Activated naive CD8-positive, alpha-beta T cell treated with anti-CD3 and anti-CD28 coated beads, Interleukin-2, amount 50 U/mL, for 24 hours (primary cell): ENCODE measurements at places on chromosomes 3 and 15.

- peak overlapping the region; percentile 94 for H3K27ac ChIP-seq
- peaks cover 75% of the 10 kb centered on the region for H3K4me1 ChIP-seq
- DNase-seq, result peak; percentile 52
- no peaks in the 10 kb centered on the region for H3K27me3 ChIP-seq
Observed at GRCh38 chr3:101574388-101575112, 570 bp downstream of the PCNP start.

DNA sequence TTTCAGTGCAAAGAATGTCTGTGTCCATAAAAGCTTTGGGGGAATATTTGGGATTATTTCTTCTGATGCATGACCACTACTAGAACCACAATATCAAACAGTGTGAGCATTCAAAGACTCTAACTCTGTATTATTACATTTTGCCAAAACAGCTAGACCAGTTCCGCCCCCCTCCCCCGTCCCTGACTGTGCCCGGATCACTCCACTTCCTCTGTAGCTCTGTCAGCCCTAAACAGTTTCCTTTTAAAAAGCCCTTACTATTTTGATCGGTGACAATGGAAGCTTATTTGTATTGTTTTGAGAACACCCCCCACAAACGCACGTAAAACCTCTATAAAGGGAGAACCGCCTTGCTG is 36.6 kb upstream of the EPHB3 start:
- peak overlapping the region; percentile 80 for H3K4me3 ChIP-seq
- H3K36me3 ChIP-seq, result no peaks in the 10 kb centered on the region
- H3K27ac ChIP-seq, result no peak overlapping the region
- H3K4me1 ChIP-seq, result peaks cover 19% of the 10 kb centered on the region
- H3K27me3 ChIP-seq, result peaks cover 33% of the 10 kb centered on the region

GRCh38 chr3:190056742-190057141 is 64.0 kb downstream of the P3H2 start:
- no peak overlapping the region for H3K4me3 ChIP-seq
- H3K27ac ChIP-seq, result no peak overlapping the region
- H3K36me3 ChIP-seq, result no peaks in the 10 kb centered on the region
- H3K4me1 ChIP-seq, result peaks cover 3% of the 10 kb centered on the region
- peaks cover 7% of the 10 kb centered on the region for H3K27me3 ChIP-seq
- no peak for DNase-seq

GRCh38 chr3:147356909-147357900 is 49.1 kb downstream of the ZIC4 start:
- no peak for DNase-seq
- no peak overlapping the region for H3K27ac ChIP-seq
- peaks cover 80% of the 10 kb centered on the region for H3K27me3 ChIP-seq
- no peaks in the 10 kb centered on the region for H3K4me1 ChIP-seq

GRCh38 chr3:148998715-148999423 is 7.5 kb downstream of the GYG1 start:
- no peaks in the 10 kb centered on the region for H3K27me3 ChIP-seq
- no peak for DNase-seq
- H3K4me1 ChIP-seq, result peaks cover 21% of the 10 kb centered on the region
- H3K27ac ChIP-seq, result peak overlapping the region; percentile 55

GRCh38 chr3:128196647-128197046 is 43.4 kb downstream of the EEFSEC start:
- no peak for DNase-seq
- H3K27me3 ChIP-seq, result no peaks in the 10 kb centered on the region
- H3K36me3 ChIP-seq, result peaks cover 9% of the 10 kb centered on the region
- H3K4me3 ChIP-seq, result no peak overlapping the region
- H3K4me1 ChIP-seq, result peaks cover 15% of the 10 kb centered on the region
- H3K27ac ChIP-seq, result no peak overlapping the region

DNA sequence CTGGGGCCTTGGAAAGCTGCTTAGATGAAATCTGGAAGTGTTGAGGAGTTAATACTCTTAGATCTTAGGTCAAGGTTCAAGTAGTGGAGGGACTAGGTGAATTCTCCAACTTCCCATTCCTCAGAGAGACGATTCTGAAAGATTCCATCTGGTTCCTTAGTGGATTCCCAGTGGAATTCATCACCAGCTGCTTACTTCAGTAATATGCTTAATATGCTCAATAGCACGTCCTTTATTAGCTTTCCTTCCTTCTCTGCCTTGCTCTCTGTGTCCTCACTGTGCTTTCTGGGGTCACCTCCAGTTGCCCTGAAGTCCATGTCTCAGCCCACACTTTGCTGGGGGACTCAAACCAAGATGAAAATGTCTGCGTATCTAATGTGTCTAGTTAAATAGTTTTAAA is 31.0 kb downstream of the CEP63 start:
- H3K27ac ChIP-seq, result no peak overlapping the region
- no peak overlapping the region for H3K4me3 ChIP-seq
- H3K27me3 ChIP-seq, result no peaks in the 10 kb centered on the region
- H3K36me3 ChIP-seq, result peaks cover 41% of the 10 kb centered on the region

DNA sequence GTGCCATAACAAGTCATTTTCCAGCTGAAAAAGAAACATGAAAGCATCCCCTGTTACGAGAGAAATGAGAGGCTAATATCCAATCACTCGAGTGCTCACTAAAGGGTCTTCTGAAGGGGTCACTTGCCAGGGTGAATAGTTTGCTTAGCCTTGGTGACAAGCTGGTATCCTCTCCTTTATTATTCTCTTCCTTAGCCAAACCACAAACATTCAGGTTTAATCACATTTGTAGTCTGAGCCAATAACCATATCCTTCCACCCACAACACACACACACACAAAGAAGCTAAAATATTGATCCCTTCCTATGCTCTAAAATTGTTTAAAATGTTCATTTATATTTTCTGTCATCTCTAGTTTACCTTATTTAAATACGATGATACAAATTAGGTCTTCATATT is 240.5 kb upstream of the TMCO5A start:
- H3K36me3 ChIP-seq, result no peaks in the 10 kb centered on the region
- no peaks in the 10 kb centered on the region for H3K27me3 ChIP-seq
- no peak for DNase-seq
- no peak overlapping the region for H3K27ac ChIP-seq
- H3K4me3 ChIP-seq, result no peak overlapping the region

- H3K4me3 ChIP-seq, result no peak overlapping the region
- H3K27me3 ChIP-seq, result peaks cover 26% of the 10 kb centered on the region
- no peaks in the 10 kb centered on the region for H3K36me3 ChIP-seq
- DNase-seq, result no peak
Observed at GRCh38 chr3:70621451-70621850, 309.0 kb upstream of the MDFIC2 start.
